NK-92 treated with Interleukin-12 subunit alpha and Interleukin-12 subunit beta, amount 100 ng/mL, for 24 hours (cell line): ENCODE measurements at places on chromosomes 5 and 9.
A peak's percentile ranks its signal among the peaks of the same experiment; 100 is the strongest.

- no peak for DNase-seq
These were observed 459.8 kb downstream of the ARHGEF28 start for GRCh38 chr5:74085782-74086181.

GRCh38 chr9:79817438-79818004, 245.8 kb downstream of the TLE4 start:
- DNase-seq: no peak

DNA sequence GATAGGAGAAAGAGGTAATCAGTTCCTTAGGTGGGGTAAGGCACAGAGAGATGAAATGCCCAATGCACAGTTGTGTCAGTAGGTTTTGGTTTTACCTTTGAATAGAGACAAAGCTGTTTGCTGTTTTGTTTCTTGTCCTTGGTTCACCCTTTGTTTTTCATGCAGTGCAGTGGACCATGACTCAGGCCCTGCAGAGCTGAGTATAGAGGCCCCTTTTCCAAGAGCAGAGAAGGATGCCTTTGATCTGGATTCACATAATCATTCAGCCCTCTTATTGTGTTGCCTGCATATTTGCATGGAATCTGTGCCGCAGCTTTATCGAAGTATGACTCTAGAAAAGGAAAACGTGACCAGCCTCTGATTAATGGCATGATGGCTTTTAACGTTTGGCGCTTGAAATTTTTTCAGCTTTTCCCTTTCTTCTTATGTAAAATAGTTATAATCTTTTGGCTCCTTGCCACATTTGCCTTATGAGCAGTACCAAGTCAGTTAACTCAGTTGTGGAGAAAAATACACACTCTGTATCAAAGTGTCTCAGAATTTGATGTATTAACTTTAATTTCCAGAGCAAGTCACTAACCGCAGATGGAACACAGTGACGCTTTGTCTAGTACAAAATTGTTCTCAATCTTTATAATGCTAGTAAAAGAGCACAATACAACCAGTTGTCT, 197.6 kb downstream of the KDM4C start:
- DNase-seq: no peak

- no peak for DNase-seq
These were observed 613.0 kb upstream of the CCNG1 start for GRCh38 chr5:162824360-162824759.

DNA sequence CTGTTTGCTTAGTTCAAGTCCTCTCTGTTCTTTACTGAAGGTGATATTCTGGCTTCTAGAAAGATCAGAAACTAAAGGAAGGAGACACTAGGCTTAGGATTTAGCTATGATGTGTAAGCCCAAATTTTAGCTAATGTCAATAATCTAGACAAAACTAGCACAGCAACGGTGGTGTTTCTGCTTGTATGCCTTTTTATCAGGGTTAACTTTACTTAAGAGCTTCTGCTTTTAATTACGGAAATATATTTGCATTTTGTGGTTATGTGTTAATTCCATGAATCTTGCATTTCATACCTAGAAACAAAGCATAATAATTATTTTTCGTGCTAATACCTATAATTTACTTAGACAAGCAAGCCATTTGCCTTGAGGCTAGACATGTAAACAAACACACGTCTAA, 96.1 kb downstream of the PAX5 start:
- no peak for DNase-seq

GRCh38 chr5:55618318-55618717, 83.6 kb upstream of the PLPP1 start:
- no peak for DNase-seq

GRCh38 chr9:96241391-96241809, 60.6 kb downstream of the HSD17B3 start:
- peak; percentile 29 for DNase-seq

GRCh38 chr5:52798938-52799337, 11.2 kb downstream of the ITGA1 start:
- DNase-seq: no peak

GRCh38 chr5:28703651-28704260, 1665.4 kb upstream of the CDH9 start:
- DNase-seq: no peak

GRCh38 chr5:94391996-94392395, 226.4 kb downstream of the KIAA0825 start:
- DNase-seq: no peak

DNA sequence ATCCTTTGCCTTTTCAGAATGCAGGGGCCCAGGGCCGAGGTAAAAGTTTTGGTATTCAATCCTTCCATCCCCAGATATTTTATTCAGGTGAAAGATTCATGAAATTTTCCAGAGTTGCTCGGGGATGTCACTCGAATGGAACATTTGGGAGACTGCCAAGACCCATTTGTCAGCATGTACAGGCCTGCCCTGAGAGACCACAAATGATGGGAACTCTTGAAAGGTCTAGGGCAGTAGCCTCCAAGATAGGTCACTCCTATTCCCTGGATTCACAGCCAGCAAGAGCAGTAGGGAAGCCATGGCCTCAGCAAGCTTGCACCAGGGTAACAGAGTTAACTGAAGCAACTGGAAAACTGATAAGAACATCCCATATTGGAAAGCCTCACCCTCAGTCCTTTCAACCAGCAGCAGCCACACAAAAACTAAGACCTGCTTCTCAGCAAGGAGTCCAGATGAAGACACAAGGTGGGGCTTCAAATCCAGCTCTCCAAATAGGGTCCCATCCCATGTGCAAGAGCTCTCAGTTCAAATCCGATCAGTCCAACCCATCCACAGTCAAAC, 12.5 kb downstream of the CARD6 start:
- no peak for DNase-seq

DNA sequence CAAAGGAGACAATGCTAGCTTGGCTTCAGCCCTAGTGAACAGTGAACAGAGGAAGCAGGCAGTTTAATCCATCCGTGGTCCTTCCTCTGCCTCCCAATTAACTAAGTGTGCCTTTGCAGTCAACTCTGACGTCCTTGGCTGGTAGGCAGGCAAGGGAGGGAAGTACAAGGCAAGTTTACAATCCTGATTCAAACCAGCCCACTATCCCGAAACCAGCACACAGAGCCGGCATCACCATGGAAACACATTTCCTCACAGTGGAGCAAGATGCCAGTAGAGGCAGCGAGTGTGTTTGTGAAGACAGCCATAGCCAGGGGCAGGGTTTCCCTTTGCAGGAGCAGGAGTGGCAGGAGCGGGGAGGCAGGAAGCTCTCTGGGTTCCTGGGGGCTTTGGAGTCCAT, 73.9 kb downstream of the GOLPH3 start:
- DNase-seq: no peak

GRCh38 chr9:23153058-23153457, 673.0 kb downstream of the ELAVL2 start:
- no peak for DNase-seq

GRCh38 chr5:126863402-126863801, 86.5 kb downstream of the LMNB1 start:
- DNase-seq: no peak

DNA sequence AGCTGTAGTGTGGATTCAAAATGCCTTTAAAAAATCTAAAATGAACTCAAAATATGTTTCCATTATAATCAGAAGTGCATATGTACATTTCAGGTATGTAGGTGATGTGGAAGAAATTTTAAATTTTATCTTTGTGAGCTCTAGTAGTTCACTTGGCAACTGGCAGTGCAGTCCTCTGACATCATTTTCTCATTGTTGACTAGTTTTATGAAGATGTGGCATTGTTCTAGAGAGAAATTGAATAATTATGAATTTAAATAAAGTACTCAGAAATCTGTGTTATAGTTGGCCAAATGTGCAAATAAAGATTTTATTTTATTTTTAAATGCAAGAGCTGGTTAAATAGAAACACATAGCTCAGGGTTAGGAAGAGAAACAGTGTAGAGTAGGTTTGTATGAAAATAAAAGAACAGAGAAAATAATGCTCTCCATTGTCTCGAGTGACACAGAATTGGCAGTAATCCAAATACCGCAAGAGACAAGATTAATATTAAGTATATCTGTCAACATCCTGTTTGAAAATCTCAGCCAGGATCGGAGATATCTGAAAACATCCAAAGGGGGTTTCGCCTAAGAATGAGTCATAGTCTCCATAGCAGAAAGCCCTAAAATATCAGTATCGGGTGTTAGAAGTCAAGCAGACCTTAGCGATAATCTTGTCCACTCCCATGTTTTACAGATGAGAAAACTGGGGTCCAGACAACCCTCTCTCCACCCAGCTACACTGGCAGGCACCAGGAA, 189.4 kb downstream of the CCDC192 start:
- no peak for DNase-seq

DNA sequence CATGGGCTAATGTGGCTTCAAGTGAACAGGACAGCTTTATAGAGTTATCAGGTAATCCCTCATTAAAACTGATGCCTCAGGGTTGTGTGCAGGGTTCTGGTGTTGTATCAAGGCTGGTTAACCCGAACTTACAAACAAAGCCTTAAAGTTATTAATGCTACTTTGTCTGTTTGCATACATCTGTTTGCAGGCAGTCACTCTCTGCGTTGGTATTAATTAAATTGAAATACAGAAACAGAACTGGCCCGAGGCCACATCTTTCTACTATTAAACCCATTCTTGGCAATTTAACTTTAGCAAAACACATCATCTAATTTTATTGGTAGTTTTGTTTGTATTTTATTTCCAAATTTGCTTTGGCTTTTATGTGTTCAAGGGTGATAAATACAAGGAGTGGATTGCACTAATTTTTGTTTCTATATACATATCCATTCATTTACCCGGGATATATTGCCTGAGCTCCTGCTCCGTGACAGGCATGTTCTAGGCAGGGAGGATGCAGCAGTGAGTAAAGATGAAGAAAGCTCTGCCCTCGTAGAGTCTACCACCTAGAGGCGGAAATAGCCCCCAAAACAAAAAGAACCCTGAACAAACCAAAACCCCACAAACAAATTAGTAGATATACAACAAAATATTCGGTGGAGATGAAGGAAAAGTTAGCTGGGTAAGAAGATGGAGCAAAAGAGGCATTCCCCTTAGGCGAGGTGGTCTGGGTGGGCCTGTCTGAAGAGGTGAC, 164.2 kb downstream of the MACROH2A1 start:
- DNase-seq: no peak

DNA sequence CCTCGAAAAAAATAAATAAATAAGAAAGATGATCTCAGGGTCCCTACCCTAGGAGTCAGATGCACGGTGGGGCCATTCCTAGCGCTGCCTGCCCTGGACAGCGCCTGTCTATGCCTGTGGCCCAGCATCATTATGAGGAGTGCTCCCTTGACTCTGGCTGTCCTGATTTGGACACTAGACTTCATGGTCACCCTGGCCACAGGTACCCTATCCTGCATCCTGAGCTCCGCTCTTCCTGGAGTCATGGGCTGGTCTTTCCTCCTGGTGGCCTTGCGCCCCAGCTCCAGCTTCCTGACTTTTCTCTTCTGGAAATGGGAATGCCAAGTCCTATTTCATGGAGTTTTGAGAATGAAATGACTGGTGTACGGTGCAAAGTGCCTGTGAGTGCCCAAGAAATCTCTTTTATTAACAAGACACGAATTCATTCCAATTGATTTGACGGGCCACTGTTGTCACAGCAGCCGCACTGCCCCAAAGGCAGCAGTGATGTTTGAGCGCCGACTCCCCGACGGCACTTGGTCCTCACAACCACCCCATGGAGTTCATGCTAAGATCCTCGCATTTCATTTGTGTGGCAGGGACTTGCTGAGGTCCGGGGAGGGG, 564 bp upstream of the AIF1L start:
- no peak for DNase-seq

- no peak for DNase-seq
These were observed 61.4 kb downstream of the C5orf15 start for GRCh38 chr5:133907075-133907474.

GRCh38 chr5:179870403-179870903, 11.8 kb upstream of the MRNIP start:
- DNase-seq: no peak

GRCh38 chr9:127714951-127715469, 453 bp downstream of the PTRH1 start:
- no peak for DNase-seq

GRCh38 chr9:2241461-2241835, 226.3 kb downstream of the SMARCA2 start:
- DNase-seq: no peak

GRCh38 chr9:95822015-95822414, 53.5 kb upstream of the ERCC6L2 start:
- DNase-seq: no peak

GRCh38 chr9:116066221-116066620, 87.4 kb upstream of the PAPPA start:
- DNase-seq: no peak

GRCh38 chr5:168227001-168227400, 64.4 kb upstream of the WWC1 start:
- DNase-seq: no peak

DNA sequence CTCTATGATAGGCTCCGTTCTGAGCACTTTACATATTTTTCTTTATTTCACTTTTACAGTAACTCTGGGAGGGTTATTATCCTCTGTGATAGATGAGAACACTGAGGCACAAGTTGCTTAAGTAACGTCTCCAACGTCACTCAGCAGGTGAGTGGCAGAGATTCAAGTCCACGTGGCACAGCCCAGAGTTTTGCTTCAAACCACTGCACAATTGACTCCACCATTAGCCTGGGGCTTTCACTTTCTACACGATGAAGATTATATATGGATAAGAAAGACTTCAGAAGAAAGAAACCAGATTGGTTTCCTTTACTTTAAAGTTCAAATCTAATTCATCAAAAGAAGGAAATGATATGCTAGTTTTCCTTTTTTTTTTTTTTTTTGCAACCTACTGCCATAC, 245.9 kb downstream of the SYK start:
- DNase-seq: no peak

DNA sequence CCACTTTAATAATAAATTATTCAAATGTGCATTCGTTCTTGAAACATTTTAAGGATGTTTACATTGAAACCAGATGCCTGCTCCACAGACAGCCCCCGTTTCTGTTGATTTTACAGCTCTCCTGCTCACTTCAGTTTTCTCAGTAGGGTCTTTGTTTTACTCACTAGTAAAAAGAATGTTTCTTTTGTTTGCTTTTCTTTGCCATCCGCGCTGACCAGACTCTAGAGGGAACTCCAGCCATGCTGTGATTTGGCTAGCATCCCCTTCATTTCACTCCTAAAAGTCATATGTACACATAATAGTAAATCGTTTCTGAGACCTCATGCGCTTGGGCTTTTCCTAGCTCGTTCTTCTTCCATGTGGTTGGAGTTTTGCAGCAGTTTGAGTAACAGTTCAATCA, 28.7 kb upstream of the PALM2AKAP2 start:
- no peak for DNase-seq

- no peak for DNase-seq
These were observed 29.2 kb downstream of the NR2F1 start for GRCh38 chr5:93611976-93612854.
